Brain microvascular endothelial cell (primary cell): ENCODE measurements at places on chromosomes 3 and 15.

DNA sequence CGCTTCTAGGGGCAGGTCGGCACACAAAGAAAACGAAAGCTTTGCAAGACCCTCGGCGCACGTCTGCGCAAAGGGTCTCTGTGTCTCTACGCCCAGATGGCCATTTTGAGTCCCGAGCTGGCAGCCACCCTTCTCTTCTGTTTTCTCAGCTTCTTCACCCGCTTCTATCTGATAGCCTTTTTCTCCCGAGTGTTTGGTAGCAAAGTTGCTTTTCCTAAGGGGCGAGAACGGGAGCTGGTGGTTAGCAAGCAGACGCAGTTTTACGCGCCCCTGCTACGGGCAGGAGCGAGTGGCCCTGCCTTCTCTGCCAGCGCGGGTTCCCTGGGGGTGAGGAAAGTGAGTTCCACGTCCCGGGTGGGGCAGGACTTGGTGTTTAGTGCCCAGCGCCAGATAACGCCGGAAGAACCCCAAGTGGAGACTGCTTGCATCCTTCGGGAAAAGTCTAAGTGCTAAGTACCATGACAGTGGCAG is 2.9 kb upstream of the MKRN2 start:
- no peak for DNase-seq

DNA sequence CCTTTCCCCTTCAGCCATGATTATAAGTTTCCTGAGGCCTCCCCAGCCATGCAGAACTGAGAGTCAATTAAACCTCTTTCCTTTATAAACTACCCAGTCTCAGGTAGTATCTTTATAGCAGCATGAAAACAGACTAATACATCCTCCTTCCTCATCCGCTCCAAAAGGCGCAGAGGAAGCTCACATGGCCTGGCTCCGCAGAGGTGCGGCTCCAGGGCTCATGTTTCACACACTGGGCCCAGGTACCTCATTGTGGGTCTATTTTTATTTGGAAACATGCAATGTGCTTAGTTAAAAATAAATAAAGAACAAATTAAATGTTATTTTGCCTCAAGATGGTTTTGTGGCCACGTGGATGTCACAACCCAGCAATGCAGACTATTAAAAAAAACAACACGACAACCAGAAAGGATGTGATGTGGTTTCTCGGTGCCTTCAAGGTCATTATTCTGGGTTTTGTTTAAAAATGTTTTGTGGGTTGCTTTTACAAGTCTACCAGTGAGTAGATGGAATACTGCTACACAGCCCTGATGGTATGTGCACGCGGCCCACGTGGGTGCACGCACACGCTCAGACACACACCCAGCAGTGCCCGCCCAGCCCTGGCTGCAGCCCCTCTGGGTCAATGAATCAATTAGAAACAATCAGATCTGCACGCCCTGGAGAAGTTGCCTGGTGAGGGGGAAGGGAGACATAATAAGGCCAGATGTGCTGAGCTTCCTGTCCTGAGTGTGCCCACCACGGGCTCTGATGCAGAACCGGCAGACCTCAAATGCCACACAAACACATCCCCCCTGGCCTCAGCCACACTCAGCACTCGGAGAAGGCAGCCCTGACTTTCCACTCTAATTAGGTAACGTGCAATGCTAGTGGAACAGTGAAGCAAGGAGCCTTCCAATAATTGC is 140.1 kb downstream of the ADAMTS17 start:
- DNase-seq: no peak

DNA sequence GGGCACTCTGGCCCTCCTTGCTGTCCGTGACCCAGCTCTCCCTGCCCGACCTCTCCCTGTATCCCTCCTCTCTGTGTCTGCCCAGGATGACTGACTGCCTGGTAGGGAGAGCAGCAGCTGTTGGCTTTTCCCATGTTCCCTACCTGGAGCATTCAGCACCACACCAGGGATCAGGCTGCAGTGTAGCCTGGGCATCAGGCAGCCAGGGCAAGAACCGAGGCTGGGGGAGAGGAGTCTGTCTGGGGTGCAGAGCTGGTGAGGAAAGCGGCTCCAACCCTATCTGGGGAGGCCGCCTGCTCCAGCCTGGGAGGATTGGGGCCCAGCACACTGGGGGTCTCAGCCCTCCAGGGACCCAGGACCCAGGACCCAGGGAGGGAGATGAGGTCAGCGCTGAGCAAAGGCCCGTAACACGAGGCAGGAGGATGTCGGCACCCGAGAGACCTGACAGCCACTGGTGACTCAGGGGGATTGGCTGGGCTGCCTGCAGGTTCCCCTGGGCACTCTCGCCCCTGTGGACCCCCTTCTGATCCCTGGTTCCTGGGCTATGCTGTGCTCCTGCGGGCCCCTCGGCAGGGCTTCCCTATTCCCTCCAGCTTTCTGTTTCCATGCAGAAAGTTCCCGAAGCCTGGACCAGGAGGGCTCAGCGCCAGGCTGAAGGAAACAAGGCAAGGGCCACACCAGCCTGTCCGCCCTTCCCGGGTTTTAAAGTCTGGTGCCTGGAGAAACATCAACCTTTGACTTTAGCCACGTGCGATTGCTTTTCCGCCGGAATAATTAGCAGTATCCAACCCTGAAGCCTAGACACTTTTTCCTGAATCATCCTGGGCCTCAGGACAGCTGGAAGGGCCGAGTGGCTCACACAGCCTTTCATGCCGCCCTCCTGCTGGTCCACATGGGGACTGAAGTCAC is 128.2 kb upstream of the MEF2A start:
- no peak for DNase-seq

- DNase-seq: no peak
Observed at GRCh38 chr3:181417748-181418147, 294.0 kb upstream of the SOX2 start.

GRCh38 chr15:47266566-47266965 is 450.7 kb upstream of the SEMA6D start:
- no peak for DNase-seq

GRCh38 chr3:87798567-87798947 is 260.2 kb downstream of the CGGBP1 start:
- peak; percentile 7 for DNase-seq

GRCh38 chr3:14273901-14274611 is 95.4 kb downstream of the LSM3 start:
- no peak for DNase-seq
